Stimulated activated effector memory CD8-positive, alpha-beta T cell treated with anti-CD3 and anti-CD28 coated beads, Interleukin-12 subunit alpha, Interleukin-12 subunit beta, amount 100 ng/mL, for 72 hours (primary cell): ENCODE measurements at places on chromosomes 12 and 14.
A peak's percentile ranks its signal among the peaks of the same experiment; 100 is the strongest.

- no peak for DNase-seq
These were observed 182.5 kb downstream of the PHETA1 start for GRCh38 chr12:111186347-111186746.

DNA sequence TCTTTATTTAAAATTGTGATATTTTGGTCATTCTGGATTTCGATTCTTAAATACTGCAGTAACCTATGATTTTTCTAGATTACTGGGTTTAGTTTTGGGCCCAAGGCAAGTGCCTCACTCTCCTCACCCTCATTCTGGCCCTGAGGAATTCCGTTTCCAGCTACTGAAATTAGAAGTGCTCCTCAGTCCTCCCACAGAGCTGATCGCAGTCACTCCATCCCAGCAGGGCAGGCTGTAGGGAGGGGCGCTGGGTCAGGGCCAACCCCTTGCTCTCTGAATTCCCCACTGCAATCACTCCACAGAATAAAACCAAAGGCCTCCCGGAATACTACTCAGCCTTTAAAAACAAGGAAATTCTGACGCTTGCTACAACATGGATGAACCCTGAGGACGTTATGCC lies 66.5 kb upstream of the DIO3 start:
- DNase-seq, result no peak

- DNase-seq, result no peak
These were observed 1589.7 kb upstream of the FLRT2 start for GRCh38 chr14:83940253-83940652.

- no peak for DNase-seq
These were observed 4.1 kb upstream of the TBX5 start for GRCh38 chr12:114409852-114410600.

GRCh38 chr12:125064492-125064891 lies 743 bp upstream of the AACS start:
- DNase-seq, result no peak

- DNase-seq, result no peak
These were observed 113.8 kb downstream of the RERGL start for GRCh38 chr12:17976202-17976601.

- DNase-seq, result no peak
These were observed 233.0 kb upstream of the PLEKHG7 start for GRCh38 chr12:92469837-92470236.

DNA sequence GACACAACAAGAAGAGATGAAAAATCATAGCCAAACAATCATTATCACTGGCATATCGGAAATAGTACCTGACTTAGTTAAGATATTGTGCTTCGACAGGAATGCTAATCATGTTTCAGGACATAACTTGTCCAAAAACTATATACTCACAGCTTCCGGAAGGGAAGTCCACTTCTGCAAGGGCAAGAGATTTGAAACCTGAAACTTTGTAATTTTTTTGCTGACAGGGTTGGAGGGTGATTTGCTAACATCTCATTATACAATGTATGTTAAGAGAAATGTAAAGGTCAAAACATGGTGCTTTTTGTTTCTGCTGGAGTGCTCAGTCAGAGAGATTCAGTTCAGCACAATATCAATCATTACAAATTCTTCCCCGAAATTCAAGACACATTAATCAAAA lies 200.3 kb downstream of the CNTN1 start:
- DNase-seq, result no peak

GRCh38 chr12:132774646-132775275 lies 13.1 kb upstream of the ANKLE2 start:
- DNase-seq, result no peak

- no peak for DNase-seq
These were observed 645.5 kb downstream of the C12orf50 start for GRCh38 chr12:87383680-87384079.

GRCh38 chr12:6753772-6754356 lies 923 bp upstream of the MLF2 start:
- DNase-seq, result no peak

GRCh38 chr12:82805812-82806497 lies 119.2 kb downstream of the TMTC2 start:
- no peak for DNase-seq

- DNase-seq, result no peak
These were observed 47.7 kb upstream of the PTPRO start for GRCh38 chr12:15274561-15274967.

GRCh38 chr12:68036642-68037041 lies 47.4 kb downstream of the IFNG-AS1 start:
- no peak for DNase-seq

- no peak for DNase-seq
These were observed 37.7 kb downstream of the RAB35 start for GRCh38 chr12:120078868-120079267.

DNA sequence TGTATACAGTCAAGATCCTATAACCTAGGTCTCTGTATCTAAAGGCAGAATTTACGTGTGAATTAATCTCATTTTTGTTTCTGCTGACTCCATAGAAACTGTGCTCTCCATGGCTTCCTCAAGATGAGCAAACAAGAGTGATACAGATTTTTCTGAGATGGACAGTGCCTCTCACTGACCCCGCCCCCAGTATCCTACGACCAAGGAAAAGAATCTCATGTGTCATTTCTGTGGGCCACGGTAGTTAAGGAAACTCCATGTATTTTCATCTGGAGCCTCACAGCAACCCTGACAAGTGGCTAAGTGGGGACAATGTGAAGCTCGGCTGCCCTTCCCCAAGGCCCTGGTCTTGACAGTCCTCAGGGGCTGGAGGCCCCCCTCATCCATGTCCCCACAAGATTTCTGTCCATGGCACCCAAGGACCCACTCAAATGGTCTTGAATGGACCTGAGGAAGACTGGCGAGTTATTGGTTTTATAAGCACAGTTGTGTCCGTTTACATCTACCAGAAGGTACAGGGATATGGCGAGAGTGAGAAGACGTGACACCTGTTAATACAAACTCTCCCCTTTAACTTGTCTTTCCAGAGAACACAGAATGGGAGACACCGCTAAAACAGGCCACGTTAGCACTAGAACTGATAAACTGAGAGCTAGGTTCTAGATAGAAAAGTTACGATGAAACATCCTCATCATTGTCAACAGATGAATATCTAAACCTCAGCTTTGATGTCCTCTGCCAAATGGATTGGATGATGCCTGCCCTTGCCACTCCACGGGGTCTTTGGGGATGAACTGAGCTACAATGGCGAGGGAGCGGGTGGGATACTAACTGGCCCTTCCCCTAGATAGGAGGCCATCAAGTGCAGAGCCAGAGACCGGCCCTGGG lies 108.4 kb upstream of the EGLN3 start:
- DNase-seq, result no peak

DNA sequence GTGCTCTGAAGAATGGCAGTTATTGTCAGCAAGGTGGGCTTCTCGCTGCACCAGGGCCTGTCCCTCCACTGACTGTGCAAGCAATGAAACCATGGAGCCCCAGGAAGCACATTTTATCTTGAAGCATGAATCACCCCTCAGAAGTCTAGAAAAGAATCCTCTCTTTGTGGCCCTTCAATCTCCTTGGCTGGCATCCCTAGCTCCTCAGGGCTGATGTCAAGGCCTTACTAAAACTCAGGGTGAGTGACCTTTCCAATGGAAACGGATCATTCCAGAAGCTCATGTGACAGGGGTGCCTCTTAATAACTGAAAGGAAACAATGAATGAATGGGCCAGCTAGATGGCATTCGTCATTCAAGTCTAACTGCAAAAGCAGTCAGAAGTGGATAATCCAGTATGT lies 22.3 kb upstream of the PLEKHH1 start:
- DNase-seq, result no peak

- no peak for DNase-seq
These were observed 48.0 kb downstream of the USP15 start for GRCh38 chr12:62308201-62308600.

DNA sequence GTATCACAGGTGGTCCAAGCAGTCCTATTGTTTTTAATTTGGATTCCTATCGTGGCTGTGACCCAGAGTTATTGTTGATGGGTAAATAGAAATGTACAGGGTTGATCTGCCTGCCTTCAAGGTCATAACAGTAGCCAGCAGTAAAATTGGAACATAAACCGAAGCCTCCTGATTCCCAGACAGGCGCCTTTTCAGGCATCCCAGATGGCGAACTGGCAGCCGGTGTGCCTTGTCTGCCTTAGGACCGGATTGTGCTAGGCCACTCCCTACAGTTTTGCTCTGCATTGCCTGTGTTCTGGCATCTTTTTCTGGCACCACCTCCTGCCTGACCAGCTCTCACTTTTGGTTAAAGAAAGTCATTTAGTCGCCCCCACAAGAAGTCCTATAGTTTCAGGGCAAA lies 22.2 kb downstream of the TMEM117 start:
- no peak for DNase-seq

- no peak for DNase-seq
These were observed 12.5 kb downstream of the CKB start for GRCh38 chr14:103509864-103510723.

- no peak for DNase-seq
These were observed 84.4 kb downstream of the NOC4L start for GRCh38 chr12:132228476-132229192.

- no peak for DNase-seq
These were observed 51.6 kb downstream of the TMTC1 start for GRCh38 chr12:29732191-29732590.

DNA sequence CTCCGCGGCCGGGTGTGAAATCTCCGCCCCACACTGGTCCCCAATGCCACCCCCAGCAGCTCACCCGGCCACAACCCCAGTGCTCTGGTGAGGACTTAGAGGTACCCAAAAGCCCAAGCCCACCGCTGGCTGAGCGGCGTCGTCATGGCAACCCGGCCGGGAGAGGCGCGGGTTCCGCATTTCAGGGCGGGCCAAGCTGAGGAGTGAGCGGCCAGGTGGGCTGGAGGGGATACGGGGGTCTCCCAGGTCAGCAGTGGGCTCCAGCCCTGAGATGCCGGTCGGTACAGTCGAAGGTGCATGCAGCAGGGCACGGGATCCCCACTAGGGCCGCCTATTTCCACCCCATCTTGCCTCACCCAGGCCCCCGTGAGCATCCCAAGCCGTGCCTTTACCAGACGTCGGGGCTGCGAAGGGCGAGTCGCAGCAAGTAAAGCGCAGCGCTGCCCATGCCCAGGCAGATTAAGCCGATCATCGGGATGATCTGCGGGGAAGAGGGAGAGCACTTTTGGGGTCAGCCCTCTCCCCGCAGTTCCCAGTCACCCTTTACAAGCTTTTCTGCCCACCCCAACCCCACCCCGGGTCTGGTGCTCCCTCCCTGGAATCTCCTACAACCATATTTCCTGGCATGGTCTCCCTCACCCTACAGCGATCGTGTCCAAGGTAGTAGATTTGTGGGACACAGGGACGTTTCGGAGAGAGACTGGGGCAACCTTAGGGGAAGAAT lies 6.9 kb downstream of the SHMT2 start:
- no peak for DNase-seq

DNA sequence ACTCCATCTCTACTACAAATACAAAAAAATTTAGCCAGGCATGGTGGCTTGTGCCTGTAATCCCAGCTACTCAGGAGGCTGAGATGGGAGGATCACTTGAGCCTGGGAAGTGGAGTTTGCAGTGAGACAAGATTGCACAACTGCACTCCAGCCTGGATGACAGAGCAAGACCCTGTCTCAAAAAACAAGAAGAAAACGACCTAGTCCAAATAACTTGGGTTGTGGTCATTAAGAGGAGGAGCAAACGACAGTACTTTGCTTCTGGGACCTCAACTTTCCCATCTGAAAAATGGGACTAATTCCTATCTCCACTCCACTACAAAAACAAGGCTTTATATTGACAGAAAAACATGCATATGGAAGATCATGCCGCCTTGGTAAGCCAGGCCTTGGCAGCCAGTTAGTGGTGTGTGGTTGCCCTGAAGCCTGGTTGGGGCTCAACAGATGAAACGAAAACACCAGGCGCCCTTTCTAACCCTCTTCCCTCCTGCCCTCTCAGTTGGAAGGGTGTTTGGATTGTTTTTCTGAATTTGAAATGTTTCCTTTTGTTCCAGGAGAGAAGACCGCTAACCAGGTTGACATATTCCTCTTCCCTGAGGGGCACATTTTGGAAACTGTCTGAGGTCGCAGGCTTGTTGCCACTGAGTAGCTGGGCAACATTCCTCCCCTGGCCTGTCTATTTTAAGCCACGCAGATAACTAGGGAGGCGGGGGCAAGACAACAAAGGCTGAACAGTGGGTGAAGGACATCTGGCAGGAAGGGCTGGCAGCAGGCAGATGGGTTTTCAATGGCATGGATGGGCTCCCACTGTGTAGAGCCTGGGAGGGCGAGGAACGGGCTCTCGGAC lies 13.7 kb upstream of the VPS37B start:
- no peak for DNase-seq

- DNase-seq, result no peak
These were observed 42.7 kb downstream of the GPHB5 start for GRCh38 chr14:63276016-63276415.

- peak; percentile 82 for DNase-seq
These were observed 11.9 kb upstream of the SERPINA4 start for GRCh38 chr14:94548999-94549985.

GRCh38 chr14:54550514-54550913 lies 16.4 kb upstream of the SAMD4A start:
- DNase-seq, result no peak

DNA sequence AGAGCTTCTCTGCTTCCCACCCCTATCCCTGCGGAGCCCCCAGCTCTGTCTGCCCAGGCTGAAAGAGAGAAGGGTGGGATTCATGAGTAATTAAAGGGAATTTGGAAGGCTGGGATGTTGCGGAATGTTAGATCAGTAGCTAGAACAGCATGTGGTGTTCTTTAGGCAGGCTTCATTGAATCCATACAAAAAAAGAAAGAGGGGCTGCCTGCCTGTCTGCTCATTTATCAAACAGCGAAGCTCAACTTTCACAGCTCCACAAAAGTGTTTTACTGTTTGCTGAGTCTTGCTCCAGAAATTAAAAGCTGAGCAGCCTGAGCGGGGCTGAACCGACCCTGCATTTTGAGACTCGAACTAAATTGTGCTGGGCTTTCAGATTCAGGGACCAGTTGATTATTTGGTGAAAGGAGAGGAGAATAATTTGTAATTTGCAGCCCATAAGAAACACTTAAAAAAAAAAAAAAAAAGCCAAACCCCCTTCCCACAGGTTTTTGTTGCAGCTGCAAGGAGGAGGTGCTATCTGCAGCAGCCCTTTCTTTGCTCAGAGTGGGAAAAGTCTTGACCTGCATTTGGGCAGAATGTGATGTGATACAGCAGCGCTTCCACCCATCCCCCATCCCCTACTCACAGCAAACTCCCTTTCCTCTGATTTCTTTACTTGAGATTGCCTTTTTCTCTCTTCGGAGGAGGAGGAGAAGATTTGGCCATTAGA lies 89.7 kb downstream of the RFX4 start:
- no peak for DNase-seq

- no peak for DNase-seq
These were observed 101.9 kb downstream of the NPAS3 start for GRCh38 chr14:33040372-33041140.
